ENCODE measurements at places on chromosomes 4 and X.

DNA sequence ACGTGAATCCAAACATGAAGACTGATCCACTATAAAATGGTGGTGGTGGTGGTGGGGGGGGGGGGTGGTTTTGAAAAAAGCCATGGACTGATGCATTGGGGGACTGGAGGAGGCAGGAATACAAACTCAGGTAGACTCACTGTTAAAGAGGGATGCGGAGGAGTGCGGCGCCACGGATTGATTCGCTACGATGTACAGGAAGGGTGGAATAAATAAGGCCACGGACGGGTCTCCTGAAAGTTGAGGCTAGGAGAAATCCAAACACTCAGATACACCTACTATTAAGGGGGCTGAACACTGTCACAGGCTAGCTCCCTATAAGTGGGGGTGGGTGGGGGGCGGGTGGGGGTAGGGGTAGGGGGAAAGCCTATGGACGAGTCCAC, 591 bp downstream of the ELK1 start:
- no peak for DNase-seq

GRCh38 chrX:130877892-130878341, 25.1 kb downstream of the ENOX2 start:
- DNase-seq = no peak

GRCh38 chr4:123232439-123232838, 164.2 kb upstream of the SPRY1 start:
- DNase-seq = no peak

DNA sequence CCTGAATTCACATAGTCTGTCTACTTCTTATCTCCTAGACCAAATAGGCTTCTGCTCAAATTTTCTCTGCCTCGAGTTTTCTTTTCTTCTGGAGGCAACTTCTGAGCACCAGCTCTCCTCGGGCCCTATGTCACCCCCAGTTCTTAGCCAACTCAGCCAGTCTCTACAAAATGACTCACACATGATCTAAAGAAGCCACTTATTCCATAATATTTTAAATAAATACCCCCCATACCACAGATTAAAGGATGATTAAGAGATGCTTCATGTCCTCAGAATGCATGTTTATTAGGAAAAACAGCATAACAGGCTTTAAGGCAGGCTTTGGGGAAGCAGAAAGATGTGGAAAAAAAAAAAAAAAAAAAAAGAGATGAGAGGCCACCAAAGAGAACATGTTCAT, 36.6 kb upstream of the DDX53 start:
- no peak for DNase-seq

GRCh38 chrX:153490217-153490930, 4.4 kb upstream of the BGN start:
- no peak for DNase-seq

DNA sequence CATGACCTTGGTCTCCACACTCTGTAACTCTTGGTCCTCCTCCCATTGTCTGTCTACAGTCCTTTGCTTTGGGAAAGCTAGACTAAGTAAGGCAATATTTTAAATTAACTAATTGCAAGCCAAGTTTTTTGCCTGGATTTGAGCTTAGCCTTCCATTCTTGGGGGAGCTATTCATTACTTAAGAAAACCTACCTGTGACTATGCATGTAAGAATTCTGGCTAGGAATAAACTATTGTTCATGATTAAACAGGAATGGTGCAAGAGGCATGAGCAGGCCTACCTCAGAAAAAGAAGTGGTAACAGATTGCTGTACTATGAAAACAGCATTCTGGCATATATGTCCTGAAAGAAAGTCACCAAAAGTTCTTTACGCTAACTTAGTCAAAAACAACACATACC, 309.4 kb downstream of the MAPK10 start:
- DNase-seq = no peak

GRCh38 chr4:81891005-81891996, 419.6 kb upstream of the RASGEF1B start:
- no peak for DNase-seq

GRCh38 chrX:111288841-111289240, 18.6 kb upstream of the CAPN6 start:
- DNase-seq = no peak

DNA sequence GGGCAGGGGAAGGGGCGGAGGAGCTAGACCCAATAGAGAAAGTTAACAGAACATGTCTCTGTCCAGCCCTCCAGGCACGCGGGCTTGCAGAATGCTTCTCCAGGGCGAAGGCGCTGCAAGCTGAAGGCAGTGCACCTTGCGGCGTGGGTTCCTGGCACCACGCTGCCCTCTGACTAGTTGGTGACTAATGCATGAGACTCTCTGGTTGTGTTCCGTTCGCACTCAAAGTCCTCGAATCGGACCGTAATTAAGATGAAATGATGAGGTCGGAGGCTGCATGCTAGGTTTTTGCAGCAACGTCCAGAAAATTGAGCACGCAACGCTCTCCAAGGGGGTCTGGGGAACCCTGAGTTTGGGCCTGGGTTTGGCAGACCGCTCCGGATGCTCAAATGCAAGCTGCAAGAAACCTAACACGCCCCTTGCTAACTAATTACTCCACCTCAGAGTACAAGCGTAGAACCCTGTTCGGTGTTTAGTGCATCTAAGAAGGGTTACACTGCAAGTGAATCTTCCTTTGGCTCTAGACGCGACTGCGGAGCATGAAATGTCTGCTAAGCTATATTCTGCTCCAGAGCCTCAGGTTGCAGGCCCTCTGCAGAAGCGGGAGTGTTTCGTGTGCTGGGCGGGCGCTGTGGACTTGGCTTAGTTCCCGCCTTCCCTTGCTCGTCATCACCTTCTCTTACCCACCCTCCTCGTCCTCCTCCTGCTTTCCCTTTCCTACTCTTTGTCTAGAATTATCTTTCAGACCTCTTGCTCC, 57.1 kb upstream of the NKAP start:
- no peak for DNase-seq

- no peak for DNase-seq
Measured at GRCh38 chr4:183240581-183241321, 79.3 kb downstream of the CLDN22 start.

DNA sequence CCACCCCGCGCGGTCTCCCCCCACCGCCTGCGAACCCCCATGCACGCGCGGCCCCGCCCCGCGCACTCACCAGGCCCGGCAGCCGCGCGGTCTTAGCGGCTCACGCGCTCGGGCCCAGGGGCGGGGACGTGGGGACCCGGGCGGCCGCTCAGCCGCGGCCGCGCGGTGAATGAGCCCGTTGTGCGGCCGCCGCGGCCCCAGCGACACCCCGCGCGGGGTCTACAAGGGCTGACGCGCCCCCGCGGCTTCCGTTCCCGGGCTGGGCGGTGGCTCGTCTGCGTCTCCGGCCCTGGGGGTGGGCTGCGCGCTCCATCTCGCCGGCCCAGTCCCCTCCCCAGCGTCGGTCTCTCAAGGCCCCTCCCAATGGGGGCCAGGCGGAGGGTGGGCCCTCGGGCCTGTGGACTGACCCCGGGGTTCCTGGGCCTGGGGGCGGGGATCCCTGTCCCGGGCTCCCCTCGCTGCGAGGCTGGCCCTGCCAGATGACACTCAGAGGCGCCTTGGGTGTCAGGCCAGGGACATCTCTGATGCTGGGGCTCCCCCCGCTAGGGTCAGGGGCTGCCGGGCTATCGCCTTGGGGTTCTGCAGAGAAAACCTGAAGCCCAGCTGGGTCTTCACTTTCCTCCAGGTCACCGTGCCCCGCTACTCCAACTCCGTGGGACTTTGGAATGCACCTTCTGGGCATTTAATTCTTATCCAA, 4.3 kb upstream of the SLC26A1 start:
- DNase-seq = no peak

DNA sequence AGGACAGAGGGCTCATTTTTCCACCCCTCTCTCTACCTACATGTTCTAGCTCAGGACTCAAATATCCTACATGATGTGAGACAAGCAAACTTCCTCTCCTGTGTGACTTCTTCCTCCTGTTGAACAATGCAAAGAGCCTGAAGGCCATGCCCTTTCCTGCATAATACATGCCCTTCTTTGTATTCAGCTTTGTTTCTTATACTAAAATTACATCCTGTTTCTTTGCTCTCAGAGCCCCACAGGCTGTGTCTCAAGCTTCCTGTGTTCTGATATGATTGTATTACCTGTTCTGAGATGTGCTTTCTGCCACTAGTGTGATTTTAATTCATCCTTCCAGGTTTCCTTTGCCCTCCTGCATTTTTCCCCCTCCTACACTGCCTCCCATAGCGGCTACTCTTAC, 166.4 kb upstream of the AFF2 start:
- DNase-seq = no peak

- no peak for DNase-seq
Measured at GRCh38 chr4:151199319-151200190, 77.4 kb upstream of the PRSS48 start.

DNA sequence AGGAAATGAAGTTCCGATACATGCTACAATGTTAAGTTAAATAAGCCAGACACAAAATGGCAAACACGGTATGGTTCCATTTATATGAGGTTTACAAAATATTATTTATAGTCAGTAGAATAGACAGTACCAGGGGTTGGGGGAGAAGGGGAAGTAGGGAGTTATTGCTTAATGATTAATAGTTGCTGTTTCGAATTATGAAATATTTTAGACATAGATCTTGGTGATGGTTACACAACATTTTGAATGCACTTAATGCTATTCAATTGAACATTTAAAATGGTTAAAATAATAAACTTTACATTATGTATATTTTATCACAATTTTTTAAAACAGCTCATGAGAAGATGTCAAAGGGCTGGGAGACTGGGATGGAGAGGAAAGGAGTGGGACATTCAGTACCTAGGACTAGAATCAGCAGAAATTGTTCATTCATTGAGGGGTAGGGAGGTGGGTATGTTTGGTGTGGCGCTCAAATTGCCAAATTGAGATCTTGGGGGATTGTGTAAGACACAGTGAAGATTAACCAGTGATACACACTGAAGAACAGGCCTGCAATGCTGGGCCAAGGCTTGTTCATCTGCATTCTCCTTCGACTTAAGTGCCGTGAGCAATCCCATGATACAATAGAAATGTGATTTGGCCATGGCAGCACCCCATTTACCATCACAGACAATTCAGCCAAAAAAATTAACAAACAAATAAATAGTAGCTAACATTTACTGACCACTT, 165.6 kb upstream of the GALNT7 start:
- no peak for DNase-seq

- no peak for DNase-seq
Measured at GRCh38 chr4:106906728-106907127, 129.4 kb downstream of the DKK2 start.

DNA sequence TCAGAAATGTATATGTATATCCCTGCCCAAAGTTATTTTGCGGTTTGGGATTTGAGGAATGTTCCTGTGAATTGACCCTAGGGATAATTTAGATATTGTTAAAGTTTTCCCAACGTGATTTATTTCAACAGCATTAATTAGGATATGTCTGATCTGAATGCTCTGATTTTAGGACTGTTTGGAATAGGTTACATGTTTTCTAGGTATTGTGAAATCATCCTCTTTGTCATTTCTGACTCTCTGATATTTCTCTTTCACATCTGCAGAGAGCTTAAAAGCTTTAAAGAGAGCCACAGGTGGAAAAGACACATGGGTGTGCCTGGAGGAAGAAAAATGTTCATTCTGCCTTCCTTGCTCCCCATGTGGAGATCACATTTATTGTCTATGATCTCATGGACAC, 5.1 kb downstream of the GPR101 start:
- DNase-seq = no peak

DNA sequence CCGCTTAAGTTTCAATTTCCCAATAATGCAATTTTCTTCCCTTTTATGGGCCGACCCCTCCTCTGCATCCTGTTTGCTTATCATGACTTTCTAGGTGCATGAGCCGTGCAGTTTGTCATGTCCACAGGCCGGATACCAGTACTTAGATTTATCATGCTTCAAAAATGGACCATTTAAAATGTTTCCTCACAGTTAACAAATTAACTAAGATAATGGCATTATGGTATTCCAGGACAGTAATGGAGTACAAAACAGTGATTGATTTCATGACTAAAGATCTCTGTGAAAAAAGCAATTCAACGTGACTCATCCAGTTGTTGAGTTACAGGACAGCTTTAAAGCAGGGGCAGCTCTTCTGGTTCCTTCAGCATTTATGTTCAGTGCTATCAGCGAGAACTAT, 23.0 kb downstream of the SNX25 start:
- DNase-seq = no peak

DNA sequence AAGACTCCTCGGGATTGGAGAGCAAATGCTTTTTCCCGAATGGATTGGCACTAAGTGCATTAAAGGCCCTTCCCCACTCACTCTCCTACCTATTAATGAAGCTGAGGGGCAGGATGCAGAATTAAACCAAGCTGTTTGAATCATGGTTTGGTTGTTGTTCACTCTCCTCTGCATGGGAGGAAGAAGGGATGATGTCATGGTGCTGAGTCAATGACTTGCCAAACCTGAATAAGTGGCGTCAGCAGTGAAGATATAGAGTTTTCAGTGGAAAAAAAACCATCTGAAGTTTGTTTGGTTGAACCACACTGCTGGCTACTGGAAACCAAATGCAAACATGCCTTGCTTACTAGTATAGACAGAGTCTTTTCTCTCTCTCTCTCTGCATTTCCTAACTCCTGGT, 19.8 kb upstream of the ZXDA start:
- DNase-seq = no peak

DNA sequence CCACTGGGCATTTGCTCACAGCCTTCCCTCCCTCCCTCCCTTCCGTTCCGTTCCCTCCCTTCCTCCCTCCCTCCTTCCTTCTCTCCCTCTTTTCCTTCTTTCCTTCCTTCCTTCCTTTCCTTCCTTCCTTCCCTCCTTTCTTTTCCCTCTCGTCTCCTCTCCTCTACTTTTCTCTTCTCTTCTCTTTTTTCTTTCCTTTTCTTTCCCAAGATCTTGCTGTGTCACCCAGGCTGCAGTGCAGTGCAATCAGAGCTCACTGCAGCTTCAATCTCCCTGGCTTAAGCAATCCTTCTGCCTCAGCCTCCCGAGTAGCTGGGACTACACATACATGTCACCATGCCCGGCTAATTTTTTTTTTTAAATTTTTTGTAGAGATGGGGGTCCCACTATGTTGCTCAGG, 26.7 kb upstream of the ING2 start:
- no peak for DNase-seq

DNA sequence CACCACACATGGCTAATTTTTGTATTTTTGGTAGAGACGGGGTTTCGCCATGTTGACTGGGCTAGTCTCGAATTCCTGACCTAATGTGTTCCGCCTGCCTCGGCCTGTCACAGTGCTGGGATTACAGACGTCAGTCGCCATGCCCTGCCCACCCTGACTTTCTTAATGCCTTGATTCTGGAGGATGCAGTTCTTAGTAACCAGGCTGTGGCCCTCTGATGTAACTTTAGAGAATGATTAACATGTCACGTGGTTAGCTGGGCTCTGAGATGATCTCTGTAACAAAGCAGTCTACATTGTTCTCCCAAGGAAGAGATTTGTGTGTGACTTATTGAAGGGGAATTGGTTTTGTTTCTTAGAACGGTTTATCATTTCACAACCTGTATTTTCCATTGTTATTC, 30.6 kb downstream of the ANK2 start:
- no peak for DNase-seq

GRCh38 chrX:46400530-46401443, 144.4 kb downstream of the ZNF674 start:
- no peak for DNase-seq

All from activated CD8-positive, alpha-beta memory T cell treated with anti-CD3 and anti-CD28 coated beads for 1 hour (primary cell).